ENCODE measurements at places on chromosomes 2 and 18.

- no peak for DNase-seq
Measured at GRCh38 chr2:216450784-216451183, 38.5 kb downstream of the SMARCAL1 start.

GRCh38 chr2:134395779-134396178 is 141.9 kb downstream of the MGAT5 start:
- DNase-seq = no peak

- DNase-seq = no peak
Measured at GRCh38 chr2:102618452-102619413, 620 bp upstream of the SLC9A2 start.

GRCh38 chr2:218329027-218329825 is 27.4 kb upstream of the CATIP start:
- DNase-seq = no peak

DNA sequence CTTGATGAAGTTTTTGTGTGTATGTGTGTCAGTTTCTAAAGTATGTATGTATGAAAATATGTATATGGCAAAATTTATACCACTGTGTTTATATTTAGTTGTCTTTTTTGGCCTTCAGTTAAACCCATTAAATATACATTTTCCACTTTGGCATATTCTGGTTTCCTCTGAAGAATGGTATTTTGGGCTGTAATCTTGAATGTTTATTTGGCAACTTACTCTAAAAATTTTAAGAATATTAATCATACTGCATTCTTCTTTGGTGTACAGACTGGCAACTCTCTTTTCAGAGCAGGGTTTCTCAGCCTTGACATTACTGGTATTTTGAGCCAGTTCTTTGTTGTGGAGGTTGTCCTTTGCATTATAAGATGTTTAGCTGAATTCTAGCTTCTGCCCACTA is 27.9 kb upstream of the CCBE1 start:
- no peak for DNase-seq

GRCh38 chr2:239260546-239261327 is 140.1 kb downstream of the HDAC4 start:
- DNase-seq = no peak

GRCh38 chr2:193868833-193869232 is 1674.1 kb upstream of the TMEFF2 start:
- DNase-seq = no peak

- no peak for DNase-seq
Measured at GRCh38 chr2:138210487-138210886, 246.2 kb downstream of the HNMT start.

DNA sequence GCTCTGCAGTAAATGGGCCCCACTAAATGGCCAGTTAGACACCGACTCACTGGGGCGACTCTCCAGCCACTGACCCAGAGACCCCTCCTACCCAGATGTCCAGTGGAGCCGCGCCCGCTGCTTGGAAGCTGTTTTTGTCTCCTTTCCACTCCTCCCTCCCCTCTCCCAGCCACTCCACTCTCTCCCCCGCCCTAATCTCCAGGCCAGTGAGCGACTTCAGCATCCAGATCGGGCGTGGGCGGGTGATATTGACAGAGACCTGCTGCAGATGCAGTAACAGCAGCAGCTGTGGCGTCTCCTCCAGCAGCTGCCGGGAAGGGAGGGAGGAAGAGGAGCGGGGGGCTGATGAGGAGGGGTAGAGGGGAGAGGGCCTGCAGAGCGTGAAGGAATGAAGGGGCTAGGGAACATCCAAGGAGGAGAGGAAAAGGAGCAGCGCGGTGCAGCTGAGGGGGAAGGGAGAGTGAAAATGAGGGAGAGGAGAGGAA is at the start of gene SCN7A:
SCN7A (minus strand) TSS at position 110 of the 485 bp plus-strand sequence. CDS start 16,553 bp downstream, outside the sequence.
- no peak for DNase-seq

GRCh38 chr18:37294951-37295350 is 270.6 kb downstream of the CELF4 start:
- DNase-seq = no peak

- DNase-seq = no peak
Measured at GRCh38 chr18:26696786-26697185, 148.4 kb upstream of the KCTD1 start.

DNA sequence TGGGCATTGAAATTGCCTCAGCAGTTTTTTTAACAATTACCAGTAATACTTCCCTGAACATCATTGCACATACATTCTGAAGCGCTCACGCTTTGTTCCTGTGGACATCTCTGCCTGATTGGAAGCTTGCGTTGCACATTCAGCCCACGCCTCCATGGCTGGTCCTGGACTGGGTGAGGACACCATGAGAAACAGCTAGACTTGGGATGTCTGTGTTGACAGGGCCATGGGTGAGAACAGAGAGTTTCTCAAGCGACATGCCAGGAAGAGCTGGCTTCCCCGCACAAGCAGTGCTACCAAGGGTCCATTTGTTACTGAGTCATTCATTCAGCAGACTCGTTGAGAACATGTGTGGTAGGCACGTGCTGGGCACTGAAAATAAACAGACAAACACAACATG is 166.3 kb downstream of the GBX2 start:
- no peak for DNase-seq

DNA sequence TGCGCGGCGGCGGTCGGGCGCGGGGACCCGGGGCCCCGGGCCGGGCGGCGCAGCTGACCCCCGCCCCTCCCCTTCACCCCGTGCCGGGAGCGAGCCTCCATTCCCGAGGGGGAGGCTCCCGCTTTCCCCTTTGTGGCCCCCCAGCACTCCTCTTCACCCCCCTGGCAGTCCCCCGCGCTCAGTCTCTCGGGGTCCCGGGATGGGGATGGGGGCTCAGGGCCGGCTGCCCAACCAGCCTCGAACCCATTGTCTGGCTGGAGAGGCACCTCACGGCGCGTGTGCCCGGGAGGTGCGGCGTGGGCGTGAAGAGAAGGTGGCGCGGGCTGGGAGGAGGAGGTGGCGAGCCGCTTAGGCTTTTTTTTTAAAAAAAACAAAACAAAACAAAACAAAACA is 748 bp downstream of the FMNL2 start:
- DNase-seq = no peak

DNA sequence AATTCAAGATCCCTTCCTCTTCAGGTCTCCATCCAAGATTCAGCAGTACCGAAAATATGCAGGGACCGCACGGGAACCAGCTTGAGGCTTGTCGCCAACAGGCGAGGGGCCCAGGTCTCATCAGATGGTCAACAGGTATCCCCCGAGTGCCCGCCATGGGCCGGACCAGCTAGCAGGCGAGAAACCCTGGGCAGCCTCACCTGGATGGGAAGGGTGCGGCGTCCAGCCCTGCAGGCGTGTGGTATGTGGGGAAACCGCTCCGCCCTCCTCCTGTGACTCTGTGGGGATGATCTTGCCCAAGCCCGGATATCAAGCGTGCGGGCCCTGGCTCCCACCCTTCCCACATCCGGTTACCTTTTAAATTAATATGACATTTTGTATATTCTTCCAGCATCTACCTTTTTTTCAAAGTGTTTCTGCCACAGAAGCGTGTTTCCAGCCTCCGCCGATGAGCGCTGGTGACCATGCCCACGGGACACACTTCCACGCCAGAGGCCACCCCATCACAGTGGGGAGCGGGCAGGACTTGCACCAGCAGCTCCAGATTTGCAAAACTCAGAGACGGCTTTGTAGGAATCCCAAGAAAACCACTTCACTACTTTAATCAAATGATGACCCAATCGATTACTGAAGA is 33.2 kb downstream of the ZNF516 start:
- DNase-seq = no peak

DNA sequence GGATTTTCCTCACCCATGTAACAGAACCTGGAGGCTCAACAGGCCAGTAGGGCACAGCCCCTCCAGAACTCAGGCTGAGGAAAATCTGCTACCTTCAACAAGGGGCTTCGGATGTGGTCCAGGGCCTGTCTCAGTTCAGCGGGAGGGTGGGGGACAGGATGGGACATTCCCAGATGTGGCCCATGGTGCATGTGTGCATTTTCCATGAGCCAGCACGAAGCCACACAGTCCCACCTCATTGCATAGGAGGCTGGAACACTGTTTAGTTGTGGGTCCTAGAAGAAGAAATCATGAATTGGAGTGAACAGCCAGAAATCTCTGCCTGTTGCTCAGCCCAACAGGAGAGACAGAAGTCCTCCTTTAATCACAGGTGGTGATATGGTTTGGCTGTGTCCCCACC is 469.6 kb upstream of the MYT1L start:
- DNase-seq = no peak

- no peak for DNase-seq
Measured at GRCh38 chr2:70461981-70462876, 91.4 kb downstream of the TGFA start.

DNA sequence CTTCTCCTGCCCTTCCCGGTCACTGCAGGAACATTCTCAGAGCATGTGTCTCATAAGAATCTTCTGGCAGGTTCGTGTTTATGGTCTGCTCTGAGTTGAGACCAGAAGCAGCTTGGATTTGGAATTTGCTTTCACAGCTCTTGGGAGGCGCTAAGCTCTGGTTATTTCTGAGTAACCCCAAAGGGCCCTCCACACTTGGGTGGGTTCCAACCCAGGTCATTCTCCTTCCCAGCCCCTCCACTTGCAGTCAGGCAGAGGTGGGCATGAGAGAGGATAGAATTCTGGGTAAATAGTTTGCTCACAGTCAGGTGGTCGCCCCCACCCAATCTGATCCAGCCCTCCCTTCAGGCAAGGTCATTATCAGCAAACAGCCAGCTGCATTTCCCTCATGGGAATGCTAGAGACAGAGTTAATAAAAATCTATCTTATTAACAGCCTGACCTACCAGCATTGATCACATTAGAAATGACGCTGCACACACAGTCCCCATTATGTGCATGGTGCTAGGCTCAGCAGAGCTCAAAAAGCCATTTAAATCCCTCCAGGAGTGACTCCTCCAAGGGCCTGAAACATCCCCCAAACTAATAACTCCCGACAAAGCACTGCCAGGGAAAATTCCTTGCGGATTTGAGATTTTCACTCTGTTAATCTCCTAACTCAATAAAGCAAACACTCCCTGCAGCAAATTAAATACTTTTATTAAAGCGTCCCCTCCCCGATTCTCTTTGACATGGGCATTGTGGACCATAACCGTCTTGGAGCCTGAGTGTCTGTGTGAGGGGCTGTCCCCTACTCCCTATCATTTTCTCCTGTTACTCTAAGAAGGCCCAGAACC is 61.9 kb downstream of the SLC4A5 start:
- DNase-seq = no peak

DNA sequence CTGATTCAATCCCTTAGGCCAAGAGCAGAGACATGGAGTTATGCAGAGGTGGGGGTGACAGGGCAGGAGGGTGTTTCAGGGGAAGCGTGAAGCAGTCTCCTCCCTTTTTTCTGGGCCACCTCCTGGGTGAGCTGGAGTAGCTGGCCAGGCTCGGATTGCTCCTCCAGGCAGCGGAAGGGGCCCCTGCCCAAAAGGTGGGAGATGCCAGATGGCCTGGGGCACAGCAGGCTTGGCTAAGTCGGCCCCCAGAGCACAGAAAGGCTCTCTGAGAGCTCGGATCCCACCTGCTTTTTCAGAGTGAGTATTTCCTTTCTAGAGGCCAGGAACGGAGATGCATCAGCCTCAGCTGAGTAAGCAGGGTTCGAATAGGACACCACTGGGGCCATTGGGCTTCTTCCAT is 196.9 kb downstream of the ANKRD30B start:
- no peak for DNase-seq

- DNase-seq = no peak
Measured at GRCh38 chr2:32594573-32594972, 33.3 kb upstream of the TTC27 start.

DNA sequence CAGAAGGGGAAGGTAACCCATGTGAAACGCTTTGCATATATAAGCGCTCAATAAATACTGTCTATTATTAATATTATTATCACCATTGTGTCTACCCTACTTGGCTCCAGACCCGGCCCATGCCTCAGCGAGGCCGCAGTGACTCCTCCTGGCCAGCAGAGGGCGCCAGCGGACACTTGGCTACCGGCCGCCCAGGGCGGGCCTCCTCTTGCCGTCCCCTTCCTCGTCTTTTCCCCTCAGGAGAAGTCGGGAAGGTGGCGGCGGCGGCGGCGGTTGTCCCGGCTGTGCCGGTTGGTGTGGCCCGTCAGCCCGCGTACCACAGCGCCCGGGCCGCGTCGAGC is at the start of gene AGFG1:
AGFG1 (plus strand) TSS at position 233 of the 341 bp plus-strand sequence. CDS start 266 bp downstream, outside the sequence.
- DNase-seq = peak; percentile 83

DNA sequence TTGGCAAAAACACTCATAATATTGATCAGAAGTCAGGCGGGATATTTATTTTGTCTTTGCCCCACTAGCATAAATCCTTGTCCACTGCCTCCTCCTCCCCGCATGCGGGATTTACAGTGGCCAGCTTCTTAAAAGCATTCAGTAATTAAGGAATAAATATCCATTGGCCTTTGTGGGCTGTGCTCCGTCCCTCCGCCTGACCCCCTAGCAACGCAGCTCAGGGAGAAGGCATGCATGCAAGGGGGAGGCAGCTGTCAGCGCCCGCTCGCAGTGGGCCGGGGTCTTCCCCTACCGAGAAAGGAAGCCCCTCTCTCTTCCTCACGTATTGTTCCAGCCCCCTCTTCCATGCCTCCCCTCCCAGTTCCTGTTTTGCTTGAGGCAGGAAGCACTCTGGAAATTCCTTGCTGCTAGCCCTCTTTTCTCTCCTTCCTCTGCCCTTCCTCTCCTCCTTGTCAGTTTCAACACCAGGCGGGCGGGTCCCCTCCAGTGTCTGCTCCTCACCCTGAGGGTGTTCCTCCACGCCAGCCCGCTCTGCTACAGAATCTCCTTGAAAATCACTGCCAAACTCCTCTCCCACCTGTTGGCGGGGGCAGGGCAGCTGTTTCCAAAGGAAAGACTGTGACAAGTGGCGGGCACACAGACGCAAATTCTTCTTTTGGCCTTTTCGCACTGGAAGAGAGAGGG is 60.1 kb downstream of the GBX2 start:
- no peak for DNase-seq

DNA sequence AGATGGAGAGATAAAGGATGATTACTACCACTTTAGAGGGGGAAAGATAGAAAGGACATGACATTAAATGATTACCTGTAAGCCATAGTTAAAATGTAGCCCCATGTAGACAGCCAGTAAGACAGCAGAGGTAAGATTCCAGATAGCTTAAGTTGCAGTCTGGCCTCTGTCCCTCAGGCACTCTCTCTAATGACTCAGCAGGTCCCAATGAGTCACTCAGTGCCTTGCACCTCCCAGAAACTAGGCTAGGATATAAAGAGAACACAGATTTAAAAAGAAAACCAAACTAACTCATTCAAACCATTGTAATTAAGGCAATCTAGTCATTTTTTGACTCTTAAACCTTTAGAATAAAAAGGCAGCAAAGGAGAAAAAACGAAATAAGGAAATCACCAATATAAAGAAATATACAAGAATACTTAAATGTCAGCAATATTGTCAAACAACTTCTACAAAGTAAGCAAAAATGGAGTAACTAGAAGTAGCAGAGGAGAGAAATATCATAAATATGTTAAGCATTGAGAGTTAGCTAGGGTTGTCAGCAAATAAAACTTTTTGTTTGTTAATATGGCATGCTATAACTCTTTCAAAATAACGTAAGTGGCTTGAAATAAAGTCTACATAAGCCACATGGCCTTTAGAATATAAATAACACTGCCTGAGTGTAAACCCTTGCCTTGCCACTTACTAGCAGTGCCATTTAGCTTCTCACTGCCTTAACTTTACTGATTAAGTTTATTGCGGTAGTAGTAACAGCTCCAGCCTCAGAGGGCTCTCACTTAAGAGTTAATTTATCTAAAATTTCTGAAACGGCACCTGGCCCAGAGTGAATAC is 48.5 kb downstream of the SOCS6 start:
- no peak for DNase-seq

GRCh38 chr2:98518101-98518500 is 73.4 kb downstream of the INPP4A start:
- DNase-seq = peak; percentile 16
